ENCODE measurements at places on chromosomes 4 and X. TPM values are rescaled to one million over a fixed set of nuclear protein-coding genes. Genes with fewer than 3 reads are reported as not detected.

- no peak for DNase-seq
Observed at GRCh38 chr4:169062897-169063244, 52.8 kb upstream of the CBR4 start.

- DNase-seq = no peak
Observed at GRCh38 chr4:159582685-159583084, 479.8 kb downstream of the RAPGEF2 start.

DNA sequence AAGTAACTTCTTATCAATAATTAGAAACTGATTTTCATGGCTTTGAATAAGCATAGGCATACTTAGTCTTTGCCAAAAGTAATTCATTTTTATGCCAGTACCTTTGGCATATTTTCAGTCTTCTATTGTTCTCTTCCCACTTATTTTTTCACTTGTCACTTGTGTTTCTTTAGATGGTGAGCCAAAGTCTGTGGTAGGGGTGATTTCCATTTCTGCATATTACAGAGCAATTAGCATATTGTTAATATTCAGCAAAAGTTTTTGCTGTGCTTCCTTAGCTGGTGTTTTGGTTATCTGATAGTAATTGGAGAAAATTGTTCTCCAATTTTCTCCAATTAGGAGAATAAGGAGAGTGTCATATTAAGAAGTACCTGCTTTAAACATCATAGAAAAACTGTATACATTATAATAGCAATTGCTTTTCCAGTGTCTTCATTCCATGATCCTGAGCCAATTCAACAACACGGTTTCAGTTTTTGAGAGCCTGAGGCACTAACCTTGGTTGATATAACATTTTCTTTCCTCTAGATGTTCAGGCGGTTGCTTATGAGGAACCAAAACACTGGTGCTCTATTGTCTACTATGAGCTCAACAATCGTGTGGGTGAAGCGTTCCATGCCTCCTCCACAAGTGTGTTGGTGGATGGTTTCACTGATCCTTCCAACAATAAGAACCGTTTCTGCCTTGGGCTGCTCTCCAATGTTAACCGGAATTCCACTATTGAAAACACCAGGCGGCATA, 64.7 kb downstream of the SMAD1 start:
- DNase-seq = no peak

DNA sequence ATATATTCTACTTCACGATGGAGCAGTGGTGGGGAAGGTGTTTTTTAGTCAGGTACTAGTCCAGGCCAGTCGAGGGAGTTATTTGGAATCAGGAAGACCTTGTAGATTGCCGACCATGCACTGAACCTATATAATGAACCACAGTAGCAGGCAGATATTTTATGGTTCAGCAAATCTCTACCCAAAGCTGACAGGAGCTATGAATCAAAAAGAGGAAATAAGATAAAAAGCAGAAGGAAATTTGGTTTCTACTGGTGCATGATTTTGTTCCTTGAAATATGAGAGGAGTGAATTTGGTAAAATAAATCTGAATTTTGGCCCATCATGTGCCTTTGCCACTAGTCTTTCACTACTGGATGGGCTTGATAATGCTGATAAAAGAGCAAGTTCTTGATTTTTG, 924.3 kb upstream of the DIAPH2 start:
- DNase-seq = no peak

MAGEA11 gene
- not detected for total RNA-seq

DNA sequence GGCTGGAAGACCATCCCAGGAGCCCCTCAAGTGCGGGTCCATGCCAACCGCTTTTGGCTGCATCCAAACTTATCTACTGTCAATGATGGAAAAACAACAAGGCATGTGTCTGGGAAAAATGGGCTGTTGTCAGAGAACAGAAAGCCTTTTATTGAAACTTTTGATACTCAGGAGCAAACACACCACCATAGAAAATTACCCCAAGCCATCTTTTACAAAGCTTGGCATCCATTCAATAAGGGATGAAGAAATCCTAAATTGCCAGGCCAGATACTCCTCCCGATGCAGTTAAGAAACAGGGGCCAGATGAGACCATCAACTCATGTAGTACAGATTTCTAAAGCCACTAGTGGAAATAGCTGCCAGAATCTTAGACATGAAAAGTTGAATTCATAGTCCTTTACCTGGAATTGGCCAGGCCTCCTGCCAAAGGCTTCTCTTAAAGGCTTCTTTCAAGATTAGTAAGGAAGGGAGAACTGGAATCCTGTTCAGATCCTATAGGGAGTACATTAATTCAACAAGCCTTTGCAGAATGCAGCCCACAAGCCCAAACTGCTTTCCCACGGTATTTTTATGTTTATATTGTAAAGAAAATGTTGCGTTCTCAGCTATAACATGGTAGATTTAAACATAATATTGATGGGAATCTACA, 145.4 kb upstream of the MAP3K15 start:
- no peak for DNase-seq

F9 gene
- total RNA-seq = not detected

DNA sequence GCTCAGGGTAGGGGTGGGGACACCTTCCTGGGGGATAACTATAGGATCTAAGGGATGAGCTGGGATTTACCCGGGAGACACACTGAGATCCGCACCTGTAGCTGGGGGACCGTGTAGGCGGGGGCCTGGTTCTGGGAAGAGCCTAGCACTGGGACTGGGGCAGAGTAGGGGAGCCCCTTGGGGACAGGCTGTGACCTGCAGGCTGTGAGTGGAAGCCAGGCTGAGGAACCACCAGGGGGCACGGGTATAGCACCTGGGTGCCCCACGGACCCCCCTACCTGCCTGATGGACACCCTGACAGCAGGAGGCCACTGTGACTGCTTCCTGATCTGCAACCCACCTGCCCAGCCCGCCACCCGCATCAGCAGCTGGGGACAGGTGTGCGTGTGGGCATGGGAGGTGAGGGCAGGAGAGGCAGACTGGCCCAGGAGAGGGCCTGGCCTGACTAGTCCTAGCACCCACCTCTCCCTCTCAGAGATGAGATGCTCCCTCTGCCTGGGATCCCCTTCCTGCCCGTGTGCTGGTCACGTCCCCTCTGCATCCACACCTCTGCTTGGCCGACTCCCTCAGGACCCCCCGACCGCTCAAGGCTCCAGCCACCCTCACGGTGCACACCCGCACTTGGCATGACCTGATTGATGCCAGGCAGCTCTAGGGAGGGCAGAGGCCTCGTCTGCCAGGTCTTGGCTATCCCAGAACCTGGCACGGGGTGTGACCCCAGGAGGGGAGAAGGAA, 94.2 kb upstream of the NKX1-1 start:
- no peak for DNase-seq

DNA sequence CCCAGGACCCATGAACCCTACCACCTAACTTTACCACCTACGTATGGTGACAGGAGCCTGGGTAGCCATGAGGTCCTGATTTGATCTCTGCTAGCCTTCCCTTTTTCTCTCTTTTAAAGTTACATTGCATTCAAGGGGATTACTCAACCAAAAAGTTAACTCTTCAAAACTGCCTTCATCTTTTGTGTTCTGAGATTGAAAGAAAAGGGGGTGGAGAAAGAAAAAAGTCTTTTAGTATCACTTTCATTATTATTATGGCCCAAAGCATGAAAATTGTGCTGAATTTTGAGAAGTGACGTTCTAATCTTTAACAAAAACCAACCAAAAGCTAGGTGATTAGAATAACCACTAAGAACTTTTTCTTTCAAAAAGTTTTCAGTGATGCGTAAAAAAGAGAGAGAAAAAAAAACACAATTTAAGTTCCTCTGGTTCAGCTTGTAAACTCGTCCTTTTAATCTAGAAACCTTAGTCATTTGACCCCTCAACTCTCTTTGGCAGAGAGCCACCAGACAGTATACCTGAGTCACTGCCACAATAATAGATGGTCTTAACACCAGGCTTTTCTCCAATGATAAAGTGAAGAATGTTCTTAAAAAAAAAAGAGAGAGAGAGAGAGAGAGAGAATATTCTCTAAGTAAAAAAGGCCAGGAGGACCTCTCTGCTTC, 347.4 kb upstream of the FGF13 start:
- DNase-seq = peak; percentile 75

DNA sequence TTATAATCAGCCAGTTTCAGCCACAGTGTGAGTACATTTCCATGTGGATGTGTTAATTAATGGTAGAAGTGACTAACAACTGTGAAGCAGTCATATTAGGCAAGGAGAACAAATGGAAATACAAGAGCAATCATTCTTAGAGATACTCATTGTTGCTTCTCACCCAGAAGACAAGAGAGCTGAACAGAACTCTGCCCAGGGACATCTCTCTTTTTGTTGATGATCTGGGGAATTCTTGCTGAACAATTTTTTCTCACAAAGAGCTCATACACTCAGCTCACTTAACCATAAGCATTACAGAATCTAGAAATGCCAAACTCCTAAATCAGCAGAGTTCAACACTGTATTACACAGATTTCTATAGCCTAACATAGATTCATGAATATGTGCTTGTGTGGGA, 150.1 kb downstream of the COMMD8 start:
- no peak for DNase-seq

DNA sequence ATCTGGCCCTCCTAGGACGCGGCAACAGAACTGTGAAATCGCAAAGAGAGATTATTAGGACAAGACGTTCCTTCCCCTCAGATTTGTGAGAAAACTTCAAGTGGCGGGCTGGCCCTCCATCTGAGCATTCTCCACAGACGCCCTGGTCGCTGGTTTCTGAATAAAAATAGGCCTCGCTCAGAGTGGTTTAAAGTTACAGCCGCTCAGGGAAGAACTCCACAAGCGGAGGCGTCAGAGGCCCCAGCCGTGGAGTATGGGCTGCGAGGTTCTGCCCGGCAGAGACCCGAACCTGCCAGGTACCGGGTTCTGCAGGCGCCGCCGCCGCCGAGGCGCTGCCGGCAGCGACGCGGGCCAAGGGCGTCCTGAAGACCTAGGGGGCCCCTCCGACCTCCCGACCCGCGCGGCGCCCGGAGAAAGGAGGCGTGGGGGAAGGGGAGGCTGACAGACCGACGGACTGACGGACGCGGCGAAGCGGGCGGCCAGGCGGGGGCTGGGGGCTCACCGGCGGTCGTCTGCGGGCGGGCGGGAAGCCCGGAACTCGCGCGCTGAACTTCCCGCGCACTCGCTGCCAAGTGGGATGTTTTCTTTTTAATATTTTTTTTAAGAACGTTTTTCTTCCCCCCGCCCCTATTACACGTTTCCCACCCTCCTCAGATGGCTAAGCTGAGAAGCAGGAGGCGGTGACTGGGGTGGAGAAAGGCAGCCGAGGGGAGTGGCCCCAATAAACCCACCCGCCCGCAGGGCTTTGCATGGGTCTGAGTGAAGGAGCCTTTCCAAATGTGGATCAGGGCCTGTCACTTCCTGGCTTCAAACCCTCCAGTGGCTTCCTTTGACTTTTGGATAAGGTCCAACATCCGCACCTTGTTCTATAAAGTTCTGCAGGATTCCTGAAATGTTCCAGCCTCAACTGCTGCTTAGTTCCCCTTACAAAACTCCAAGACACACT, at the start of gene PABPC4L:
Gene PABPC4L (minus strand): TSS at position 574 of the 946 bp plus-strand sequence. CDS start 770 bp downstream, outside the sequence.
- no peak for DNase-seq

STK26 gene
- 33.2 TPM for total RNA-seq

DNA sequence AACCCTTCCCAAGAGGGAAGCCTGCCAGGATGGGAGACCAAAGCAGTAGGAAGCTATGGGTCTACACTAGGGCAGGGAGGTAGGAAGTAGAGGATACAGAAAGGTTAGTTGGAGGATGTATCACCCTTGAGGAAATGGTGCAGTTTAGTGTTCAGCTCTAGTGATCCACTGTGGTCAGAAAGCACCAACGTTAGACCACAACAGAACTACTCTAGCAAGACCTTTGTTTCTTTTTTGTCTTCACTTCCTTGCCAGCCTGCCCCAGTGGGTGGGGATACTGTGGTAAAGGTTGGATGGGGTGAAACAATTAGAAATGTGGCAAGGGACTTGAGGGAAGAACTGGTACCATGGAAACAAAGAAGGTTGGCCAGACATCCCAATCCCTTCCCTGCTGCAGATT, 83.3 kb downstream of the DDIT4L start:
- DNase-seq = peak; percentile 63

COX18 gene
- total RNA-seq = 26.4 TPM

CSAG1 gene
- total RNA-seq = not detected

GRCh38 chr4:89563431-89563830, 255.8 kb upstream of the GPRIN3 start:
- peak; percentile 40 for DNase-seq

DNA sequence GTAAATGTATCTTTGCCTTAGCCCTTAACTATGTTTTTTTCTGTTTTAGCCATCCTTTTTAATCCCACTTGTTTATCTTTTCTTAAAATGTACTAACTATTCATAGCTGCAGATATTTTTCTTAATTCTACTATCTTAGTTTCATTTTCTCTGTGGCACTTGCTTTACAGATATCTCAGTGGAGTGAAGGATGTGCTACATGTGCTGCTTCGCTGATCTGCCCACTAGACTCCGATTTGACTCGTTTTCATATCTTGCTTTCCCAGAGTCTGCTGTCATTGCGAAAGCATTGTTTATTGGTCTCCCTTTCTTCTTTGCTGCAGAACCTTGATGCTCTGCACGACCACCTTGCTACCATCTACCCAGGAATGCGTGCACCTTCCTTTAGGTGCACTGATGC, 30.6 kb downstream of the GUCY1B1 start:
- no peak for DNase-seq

GRCh38 chr4:145884775-145885174, 53.8 kb downstream of the ZNF827 start:
- no peak for DNase-seq

DNA sequence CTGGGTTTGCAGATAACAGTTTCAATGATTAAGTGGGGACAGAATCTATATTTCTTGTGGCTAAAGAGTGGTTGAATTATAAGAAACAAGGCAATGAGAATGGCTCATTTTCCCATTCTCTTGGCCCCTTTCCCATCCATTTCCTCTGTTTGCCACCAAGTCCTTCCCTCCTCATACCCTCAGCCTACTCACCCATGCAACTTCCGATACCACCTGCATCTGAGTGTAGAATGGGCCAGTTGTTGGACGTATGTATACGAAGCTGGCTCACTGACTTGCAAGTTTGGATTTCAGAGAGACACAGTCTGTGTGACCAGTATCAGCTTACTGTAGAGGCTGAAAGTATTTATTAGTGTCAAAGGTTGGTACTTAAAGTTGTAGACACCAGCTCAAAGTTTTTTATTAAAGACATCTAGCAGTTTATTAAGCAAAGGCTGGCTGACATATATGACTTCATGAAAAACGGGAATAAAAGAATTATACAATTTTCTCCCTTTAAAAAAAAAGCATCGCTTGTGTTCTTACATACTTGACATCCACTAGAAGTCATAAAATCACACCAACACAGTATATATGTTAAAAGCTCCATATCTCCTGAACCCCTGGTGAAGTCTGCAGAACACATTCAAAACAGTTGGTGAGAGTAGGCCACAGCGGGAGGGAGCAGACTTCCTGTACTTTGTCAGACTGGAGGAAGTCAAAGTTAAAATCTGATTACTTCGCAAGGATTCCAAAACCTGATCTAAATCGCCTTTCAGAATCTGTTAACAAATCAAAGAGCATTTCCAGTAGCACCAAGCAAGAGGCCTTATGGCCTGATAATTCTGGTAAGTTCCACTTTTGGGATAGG, 22.4 kb upstream of the STIM2 start:
- no peak for DNase-seq

PRPS2 gene
- 73.8 TPM for total RNA-seq

NKX6-1 gene
- not detected for total RNA-seq

GRCh38 chr4:5720980-5721379, 10.0 kb downstream of the EVC start:
- DNase-seq = no peak

ODAPH gene
- 0.87 TPM for total RNA-seq

- DNase-seq = no peak
Observed at GRCh38 chr4:171334549-171334948, 478.7 kb upstream of the GALNTL6 start.

- DNase-seq = no peak
Observed at GRCh38 chrX:120564925-120565324, 4.2 kb upstream of the CUL4B start.

MND1 gene
- 30.0 TPM for total RNA-seq

Measured in epithelial cell of proximal tubule (primary cell).